ENCODE measurements at places on chromosomes 5 and 9. TPM values are rescaled to one million over a fixed set of nuclear protein-coding genes. Genes with fewer than 3 reads are reported as not detected.
A peak's percentile ranks its signal among the peaks of the same experiment; 100 is the strongest.

The ARHGEF39 gene
- 16.1 TPM for total RNA-seq

The PCDHGB3 gene
- 0.16 TPM for total RNA-seq

- no peak overlapping the region for H3K4me3 ChIP-seq
- no peak overlapping the region for H3K27ac ChIP-seq
- no peaks in the 10 kb centered on the region for H3K36me3 ChIP-seq
These were observed 175.0 kb downstream of the MACROH2A1 start for GRCh38 chr5:135223891-135224625.

- H3K27me3 ChIP-seq = no peaks in the 10 kb centered on the region
- H3K4me1 ChIP-seq = no peaks in the 10 kb centered on the region
- no peak overlapping the region for H3K27ac ChIP-seq
- no peak overlapping the region for H3K4me3 ChIP-seq
- H3K36me3 ChIP-seq = peaks cover 78% of the 10 kb centered on the region
- DNase-seq = no peak
These were observed 55.0 kb downstream of the PUM3 start for GRCh38 chr9:2788919-2789318.

- no peak overlapping the region for H3K27ac ChIP-seq
- no peaks in the 10 kb centered on the region for H3K4me1 ChIP-seq
- no peaks in the 10 kb centered on the region for H3K36me3 ChIP-seq
- DNase-seq = no peak
These were observed 220.5 kb upstream of the MPDZ start for GRCh38 chr9:13500034-13500433.

- peak within 1 kb of the TSS; percentile 65 for H3K4me3 ChIP-seq
- H3K36me3 ChIP-seq = no peaks in the 10 kb centered on the region
- H3K4me1 ChIP-seq = peaks cover 5% of the 10 kb centered on the region
- peak within 1 kb of the TSS; percentile 69 for H3K27ac ChIP-seq
- H3K27me3 ChIP-seq = no peaks in the 10 kb centered on the region
These were observed at the start of gene CCDC112 for GRCh38 chr5:115296124-115297022. Gene CCDC112 (minus strand): TSS chr5:115296654. CDS start chr5:115296543, 111 bp downstream.

GRCh38 chr5:161273410-161273809, 273.1 kb downstream of the GABRB2 start:
- H3K4me1 ChIP-seq = no peaks in the 10 kb centered on the region
- no peak for DNase-seq
- no peaks in the 10 kb centered on the region for H3K36me3 ChIP-seq
- no peaks in the 10 kb centered on the region for H3K27me3 ChIP-seq

GRCh38 chr9:123657941-123658340, 272.0 kb downstream of the DENND1A start:
- no peak for DNase-seq
- no peaks in the 10 kb centered on the region for H3K36me3 ChIP-seq
- no peak overlapping the region for H3K4me3 ChIP-seq
- H3K27ac ChIP-seq = no peak overlapping the region
- peaks cover 27% of the 10 kb centered on the region for H3K4me1 ChIP-seq

DNA sequence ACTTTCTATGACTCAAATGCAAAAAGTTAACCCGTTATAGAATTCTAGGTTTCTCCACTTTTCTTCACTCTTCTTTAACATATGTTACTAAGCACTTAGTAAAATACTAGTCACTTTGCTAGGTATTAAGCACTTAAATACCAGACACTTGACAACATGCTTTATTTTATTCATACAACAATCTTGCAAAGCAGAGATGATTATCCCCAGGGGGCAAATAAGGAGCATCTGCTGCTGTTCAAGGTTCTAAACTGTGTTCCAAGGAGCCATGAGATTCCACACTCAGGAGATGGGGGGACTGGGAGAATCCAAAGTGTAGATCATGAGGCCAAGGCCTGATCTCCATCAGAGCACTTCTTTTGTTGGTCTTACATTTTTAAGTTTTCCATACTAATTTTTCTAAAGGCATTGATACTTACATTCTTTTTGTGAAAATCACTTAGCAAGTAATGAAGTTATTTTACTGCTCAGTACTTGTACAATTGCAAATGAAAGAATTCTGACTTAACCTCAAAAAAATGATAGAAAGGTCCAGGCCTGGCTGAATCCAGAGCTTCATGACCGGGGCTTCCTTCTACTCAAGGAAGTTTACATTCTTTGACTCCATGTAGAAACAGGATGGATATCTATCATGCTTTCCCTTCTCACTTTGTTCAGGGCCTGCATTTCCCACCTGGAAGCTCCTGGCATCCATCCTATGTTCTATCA, 504.4 kb upstream of the WWC1 start:
- no peaks in the 10 kb centered on the region for H3K4me1 ChIP-seq
- no peaks in the 10 kb centered on the region for H3K27me3 ChIP-seq
- no peak overlapping the region for H3K4me3 ChIP-seq

Measured in K562 (cell line).